ENCODE measurements at places on chromosomes 2 and 18. TPM values are rescaled to one million over a fixed set of nuclear protein-coding genes. Genes with fewer than 3 reads are reported as not detected.

DNA sequence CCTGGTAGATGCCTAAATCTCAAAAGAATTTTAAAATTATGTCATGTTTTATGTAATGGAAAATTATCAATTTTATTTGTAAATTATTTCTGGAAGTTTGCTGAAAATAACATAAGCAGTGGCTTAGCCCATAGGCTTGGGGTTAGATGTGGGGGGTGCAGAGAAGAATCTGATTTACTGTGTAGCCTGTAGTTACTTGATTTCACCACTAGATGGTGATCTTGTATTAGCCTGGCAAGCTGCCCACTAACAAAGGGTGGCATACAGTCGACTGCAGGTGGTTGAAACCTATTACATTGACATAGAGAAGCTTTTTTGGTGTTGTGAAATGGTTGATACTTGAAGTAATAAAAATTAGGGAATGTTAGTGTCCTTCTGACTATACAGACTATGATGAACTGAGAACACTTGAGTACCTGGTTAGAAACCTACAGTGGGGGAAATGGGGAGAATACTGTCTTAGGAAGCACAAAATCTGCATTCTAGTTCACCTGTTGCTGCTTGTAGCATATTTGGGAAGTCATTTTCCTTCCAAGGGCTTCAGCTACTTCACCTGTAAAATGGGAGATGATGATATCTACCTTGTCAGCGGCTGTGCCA lies 191.0 kb upstream of the LHCGR start:
- H3K27me3 ChIP-seq, result no peaks in the 10 kb centered on the region
- H3K36me3 ChIP-seq, result no peaks in the 10 kb centered on the region
- peak; percentile 58 for DNase-seq
- H3K4me3 ChIP-seq, result no peak overlapping the region

DNA sequence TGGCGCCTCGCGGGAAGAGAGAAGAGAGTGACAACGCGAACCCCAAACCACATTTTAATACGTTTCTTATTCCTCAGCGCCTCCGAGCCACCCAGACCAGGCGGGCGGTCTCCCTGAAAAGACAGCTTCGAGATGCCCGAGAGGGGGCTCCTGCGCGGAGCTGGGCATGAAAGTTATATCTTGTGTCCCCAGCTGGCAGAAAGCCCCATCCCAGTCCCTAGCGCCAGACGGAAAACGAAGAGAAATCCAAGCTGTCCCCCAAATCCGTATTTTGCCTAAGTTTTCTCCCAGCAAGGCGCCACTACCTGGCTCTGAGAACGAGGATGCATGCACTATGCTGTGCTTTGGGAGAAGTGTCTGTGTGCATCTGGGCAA lies 797 bp downstream of the NXPH2 start:
- H3K4me1 ChIP-seq, result peaks cover 9% of the 10 kb centered on the region
- H3K4me3 ChIP-seq, result no peak overlapping the region
- no peak for DNase-seq
- H3K27ac ChIP-seq, result no peak overlapping the region

DNA sequence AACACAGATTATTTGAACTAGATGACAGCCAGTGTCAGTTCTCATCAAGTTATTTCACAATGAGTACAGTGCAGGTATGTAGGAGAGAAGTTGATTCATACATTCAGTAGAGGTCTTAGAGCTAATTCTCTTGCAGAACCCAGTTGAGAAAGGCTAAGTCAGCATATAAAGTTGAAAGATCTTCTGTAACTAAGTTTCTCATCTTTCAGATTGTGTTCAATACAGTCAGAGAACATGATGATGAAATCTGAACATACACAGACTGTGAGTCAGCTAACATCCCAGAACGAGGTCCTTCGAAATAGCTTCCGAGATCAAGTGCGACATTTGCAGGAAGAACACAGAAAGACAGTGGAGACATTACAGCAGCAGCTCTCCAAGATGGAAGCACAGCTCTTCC lies 41.9 kb upstream of the LIMS1 start:
- H3K4me1 ChIP-seq, result no peaks in the 10 kb centered on the region
- DNase-seq, result peak; percentile 18
- no peak overlapping the region for H3K27ac ChIP-seq
- H3K36me3 ChIP-seq, result no peaks in the 10 kb centered on the region
- no peak overlapping the region for H3K4me3 ChIP-seq

DNA sequence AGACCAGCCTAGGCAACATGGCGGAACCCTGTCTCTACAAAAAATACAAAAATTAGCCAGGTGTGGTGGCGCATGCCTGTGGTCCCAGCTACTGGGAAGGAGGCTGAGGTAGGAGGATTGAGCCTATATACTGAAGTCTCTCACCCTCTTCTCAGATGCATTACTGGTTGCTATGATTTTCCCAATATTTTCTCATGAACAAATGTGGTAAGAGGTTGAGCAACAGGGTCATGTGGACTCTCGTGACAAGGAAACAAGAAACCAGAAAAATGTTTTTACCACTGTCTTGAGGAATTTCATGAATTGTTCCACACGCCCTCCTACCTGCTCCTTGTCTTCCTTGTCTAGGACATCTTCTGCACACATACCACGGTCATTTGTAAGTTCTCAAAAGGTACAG lies 12.4 kb downstream of the LMAN2L start:
- H3K4me3 ChIP-seq, result no peak overlapping the region
- no peaks in the 10 kb centered on the region for H3K27me3 ChIP-seq
- H3K4me1 ChIP-seq, result no peaks in the 10 kb centered on the region
- no peak for DNase-seq
- no peak overlapping the region for H3K27ac ChIP-seq

GRCh38 chr2:102226171-102226570 lies 39.3 kb downstream of the IL1RL2 start:
- H3K4me1 ChIP-seq, result no peaks in the 10 kb centered on the region
- peak overlapping the region; percentile 86 for H3K27ac ChIP-seq
- no peaks in the 10 kb centered on the region for H3K36me3 ChIP-seq
- H3K27me3 ChIP-seq, result no peaks in the 10 kb centered on the region
- H3K4me3 ChIP-seq, result no peak overlapping the region

GRCh38 chr2:42768706-42769256 lies 4.8 kb upstream of the OXER1 start:
- H3K27ac ChIP-seq, result no peak overlapping the region
- DNase-seq, result no peak
- peaks cover 51% of the 10 kb centered on the region for H3K36me3 ChIP-seq
- no peak overlapping the region for H3K4me3 ChIP-seq

DNA sequence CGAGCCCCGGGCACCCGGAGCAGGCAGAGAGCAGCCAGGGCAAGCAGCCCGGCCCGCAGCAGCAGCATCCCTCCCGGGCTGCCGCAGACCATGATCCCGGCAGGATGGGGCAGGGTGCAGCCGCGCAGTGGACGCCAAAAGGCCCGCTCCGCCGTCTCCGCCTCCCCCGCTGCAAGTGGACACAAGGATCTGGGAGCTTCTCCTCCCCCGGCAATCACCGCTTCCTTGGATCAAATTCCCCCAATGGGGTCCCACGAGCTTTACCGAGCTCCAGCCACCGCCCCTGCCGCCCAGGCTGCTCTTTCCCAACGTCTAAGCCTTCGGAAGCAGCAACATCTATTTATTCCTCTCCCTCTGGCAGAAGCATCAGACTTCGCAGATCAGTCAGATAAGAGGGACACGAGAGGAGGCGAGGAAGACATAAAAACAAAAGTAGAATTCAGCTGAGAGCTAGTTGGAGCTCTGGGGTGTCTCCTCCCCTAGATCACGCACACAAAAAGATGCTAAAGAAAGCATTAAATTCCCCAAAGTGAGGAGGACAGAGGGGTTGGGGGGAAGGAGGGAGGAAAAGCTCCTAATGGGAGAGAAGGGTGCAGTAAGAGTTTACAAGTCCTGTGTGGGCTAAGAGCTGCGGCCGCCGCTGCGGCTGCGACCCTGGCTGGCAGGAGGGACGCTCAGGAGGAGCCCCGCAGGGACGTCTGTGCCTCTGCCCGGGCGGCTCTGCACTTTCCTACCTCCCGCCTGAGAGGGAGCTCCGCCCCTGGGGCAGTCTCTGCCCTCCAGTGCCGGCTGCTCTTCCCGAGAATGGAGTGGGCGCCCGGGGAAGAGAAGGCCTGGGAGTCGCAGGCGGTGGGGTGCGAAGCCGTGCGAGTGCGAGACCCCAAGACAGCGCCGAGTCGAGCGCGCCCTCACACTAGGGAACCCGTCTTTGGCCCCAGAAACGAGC lies at the start of gene FRZB:
Gene FRZB (minus strand): TSS at position 177 of the 946 bp plus-strand sequence. CDS start 85 bp downstream, at position 92.
- H3K4me1 ChIP-seq, result peaks cover 3% of the 10 kb centered on the region
- peak within 1 kb of the TSS; percentile 56 for H3K27ac ChIP-seq
- H3K27me3 ChIP-seq, result peaks cover 6% of the 10 kb centered on the region
- H3K36me3 ChIP-seq, result no peaks in the 10 kb centered on the region

DNA sequence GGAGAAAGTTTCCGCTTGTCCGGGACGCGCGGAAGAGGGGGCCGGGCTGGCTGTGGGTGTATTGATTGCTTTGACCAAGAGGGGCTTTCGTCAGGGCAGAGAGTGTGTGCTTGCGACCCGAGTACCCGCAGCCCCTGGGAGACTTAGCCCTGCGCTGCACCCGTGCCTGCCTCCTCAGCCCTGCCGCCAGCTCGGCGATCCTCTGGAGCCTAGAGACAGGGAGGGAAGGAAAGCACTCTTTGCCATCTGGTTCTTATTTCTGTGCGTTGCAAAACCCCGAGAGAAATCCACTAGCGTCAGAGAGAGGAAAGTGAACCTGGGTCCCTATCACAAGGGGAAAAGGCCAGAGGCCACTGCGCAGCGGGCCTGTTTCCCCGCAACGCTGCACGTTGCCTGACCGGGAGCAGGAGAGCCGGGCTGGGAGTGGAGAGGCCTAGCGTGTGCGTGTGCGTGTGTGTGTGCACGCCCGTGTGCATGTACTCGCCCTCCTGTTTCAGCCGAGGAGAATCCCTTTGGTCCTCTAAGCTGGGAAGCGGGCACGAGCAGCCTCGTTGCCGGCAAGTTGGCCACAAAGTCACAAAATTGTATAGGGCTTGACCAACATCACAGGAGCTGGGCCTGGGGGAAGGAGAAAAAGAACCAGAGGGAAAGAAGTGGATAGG lies 1.7 kb downstream of the SIX3 start:
- no peak for DNase-seq
- H3K27me3 ChIP-seq, result peaks cover 23% of the 10 kb centered on the region
- no peak overlapping the region for H3K27ac ChIP-seq
- peaks cover 4% of the 10 kb centered on the region for H3K4me1 ChIP-seq

GRCh38 chr2:53067056-53067455 lies 700.5 kb upstream of the CHAC2 start:
- no peak for DNase-seq
- H3K36me3 ChIP-seq, result no peaks in the 10 kb centered on the region
- no peaks in the 10 kb centered on the region for H3K27me3 ChIP-seq
- H3K4me3 ChIP-seq, result no peak overlapping the region
- H3K27ac ChIP-seq, result no peak overlapping the region
- no peaks in the 10 kb centered on the region for H3K4me1 ChIP-seq

DNA sequence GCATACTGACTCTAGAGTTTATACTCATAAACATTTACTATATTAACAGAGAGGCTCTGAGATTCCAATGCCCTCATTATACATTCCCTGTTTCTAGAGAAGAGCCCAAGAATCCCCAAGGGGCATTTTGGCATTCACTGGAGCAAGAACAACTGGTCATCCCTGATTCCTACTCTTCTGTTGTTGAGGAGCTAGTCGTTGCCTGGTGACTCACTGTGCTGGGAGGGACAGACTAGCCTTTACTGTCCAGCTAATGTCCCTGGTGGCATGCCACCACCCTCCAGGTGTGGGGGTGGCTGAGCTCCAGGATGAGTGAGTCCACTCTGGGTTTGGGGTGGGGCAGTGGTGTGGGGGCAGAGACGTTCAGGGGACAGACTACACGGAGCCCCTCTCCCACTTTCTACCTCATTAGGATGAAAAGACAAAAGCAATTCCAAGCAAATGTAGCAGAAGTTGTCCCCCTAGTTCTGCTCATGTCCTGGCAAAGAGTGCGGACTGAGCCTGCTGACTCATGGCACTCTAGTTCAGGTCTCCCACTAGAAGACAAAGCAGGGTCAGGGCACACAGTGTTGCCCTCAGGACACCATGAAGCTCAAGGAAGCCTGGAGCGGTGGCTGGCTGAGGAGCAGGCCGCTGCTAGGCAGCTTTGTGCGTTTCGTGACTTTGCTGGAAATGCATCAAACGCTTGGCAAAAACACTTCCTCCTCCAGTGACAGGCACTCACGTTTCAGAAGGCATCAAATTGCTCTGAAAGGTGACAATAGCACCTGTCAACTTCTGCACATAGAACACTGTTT lies 49.4 kb downstream of the RHOB start:
- H3K27ac ChIP-seq, result no peak overlapping the region
- peaks cover 2% of the 10 kb centered on the region for H3K27me3 ChIP-seq
- no peaks in the 10 kb centered on the region for H3K4me1 ChIP-seq
- no peak for DNase-seq

GRCh38 chr2:67646714-67647333 lies 249.7 kb downstream of the ETAA1 start:
- no peaks in the 10 kb centered on the region for H3K27me3 ChIP-seq
- no peak overlapping the region for H3K4me3 ChIP-seq
- peaks cover 14% of the 10 kb centered on the region for H3K4me1 ChIP-seq
- H3K36me3 ChIP-seq, result no peaks in the 10 kb centered on the region
- no peak for DNase-seq
- H3K27ac ChIP-seq, result no peak overlapping the region

GRCh38 chr2:62938126-62938525 lies 112.5 kb upstream of the OTX1 start:
- DNase-seq, result no peak
- no peaks in the 10 kb centered on the region for H3K27me3 ChIP-seq
- no peaks in the 10 kb centered on the region for H3K4me1 ChIP-seq
- no peak overlapping the region for H3K4me3 ChIP-seq
- no peaks in the 10 kb centered on the region for H3K36me3 ChIP-seq

- H3K4me1 ChIP-seq, result no peaks in the 10 kb centered on the region
- H3K27me3 ChIP-seq, result no peaks in the 10 kb centered on the region
- H3K36me3 ChIP-seq, result no peaks in the 10 kb centered on the region
- no peak overlapping the region for H3K4me3 ChIP-seq
- no peak for DNase-seq
Observed at GRCh38 chr2:109230941-109231420, 102.0 kb downstream of the SH3RF3 start.

- no peak overlapping the region for H3K4me3 ChIP-seq
- H3K27ac ChIP-seq, result no peak overlapping the region
- peaks cover 6% of the 10 kb centered on the region for H3K36me3 ChIP-seq
- DNase-seq, result no peak
- H3K4me1 ChIP-seq, result no peaks in the 10 kb centered on the region
- no peaks in the 10 kb centered on the region for H3K27me3 ChIP-seq
Observed at GRCh38 chr2:230772156-230772555, 59.5 kb downstream of the CAB39 start.

GRCh38 chr2:155412598-155412997 lies 714.1 kb downstream of the KCNJ3 start:
- no peaks in the 10 kb centered on the region for H3K4me1 ChIP-seq
- H3K36me3 ChIP-seq, result no peaks in the 10 kb centered on the region
- H3K27me3 ChIP-seq, result no peaks in the 10 kb centered on the region
- H3K27ac ChIP-seq, result no peak overlapping the region
- H3K4me3 ChIP-seq, result no peak overlapping the region
- no peak for DNase-seq

Gene IHH
- 29.2 TPM for polyA plus RNA-seq

Gene RAMP1
- 105 TPM for polyA plus RNA-seq

Gene BUB1
- 12.9 TPM for polyA plus RNA-seq

Gene BAZ2B
- polyA plus RNA-seq, result 15.7 TPM

Gene MC2R
- polyA plus RNA-seq, result 0.01 TPM

Gene IL18RAP
- polyA plus RNA-seq, result 0.22 TPM

Gene TANC1
- polyA plus RNA-seq, result 14.7 TPM

Gene SKOR2
- not detected for polyA plus RNA-seq

All from small intestine (tissue), 16 donors.